Fibroblast of the conjunctiva (primary cell): ENCODE measurements at places on chromosomes 1 and 21.

- DNase-seq: no peak
Measured at GRCh38 chr1:228358039-228358763, 48.4 kb downstream of the TRIM11 start.

DNA sequence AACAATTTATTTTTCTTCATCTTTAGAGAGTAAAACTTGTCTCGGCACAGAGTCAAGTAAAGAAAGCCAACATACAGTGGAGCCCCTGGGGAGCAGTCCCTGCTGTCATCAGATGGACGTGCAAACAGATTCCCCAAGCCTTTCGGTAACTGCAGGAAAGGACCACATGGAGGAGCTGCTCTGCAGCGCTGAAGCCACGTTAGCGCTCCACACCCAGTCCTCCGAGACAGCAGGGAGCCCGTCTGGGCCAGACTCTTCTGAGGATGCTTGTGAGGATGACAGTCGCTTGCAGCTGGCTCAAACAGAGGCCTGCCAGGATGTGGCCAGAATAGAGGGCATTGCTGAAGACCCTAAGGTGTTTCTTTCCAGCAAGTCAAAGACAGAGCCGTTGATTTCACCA is 77.1 kb upstream of the SCCPDH start:
- DNase-seq: peak; percentile 53

DNA sequence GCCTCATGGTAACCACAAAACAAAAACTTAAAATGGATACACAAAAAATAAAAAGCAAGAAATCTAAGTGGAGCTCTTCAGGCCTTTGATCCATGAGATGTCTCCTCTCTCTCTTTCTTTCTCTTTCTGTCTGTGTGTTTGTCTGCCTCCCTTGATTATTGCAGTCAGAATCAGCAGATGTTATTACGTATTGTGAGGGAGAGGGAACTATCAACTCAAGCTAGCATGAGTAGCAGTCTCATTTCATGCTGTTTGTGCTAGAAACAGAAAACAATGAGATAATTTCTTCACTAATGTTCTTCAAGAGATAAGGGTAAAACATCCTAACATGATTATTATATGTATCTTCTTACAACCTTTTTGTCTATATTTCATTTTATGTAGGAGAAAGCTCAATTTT is 103.7 kb upstream of the PDC start:
- no peak for DNase-seq

GRCh38 chr21:34177919-34178567 is 104.7 kb downstream of the MRPS6 start:
- DNase-seq: no peak

- no peak for DNase-seq
Measured at GRCh38 chr21:26443867-26444266, 129.2 kb downstream of the CYYR1 start.

- no peak for DNase-seq
Measured at GRCh38 chr1:168092566-168093355, 44.0 kb downstream of the GPR161 start.

GRCh38 chr1:25831569-25832196 is 11.9 kb downstream of the MTFR1L start:
- no peak for DNase-seq

- DNase-seq: no peak
Measured at GRCh38 chr1:26027716-26028489, 6.3 kb downstream of the EXTL1 start.

- DNase-seq: peak; percentile 34
Measured at GRCh38 chr1:170402476-170403311, 129.3 kb upstream of the GORAB start.

DNA sequence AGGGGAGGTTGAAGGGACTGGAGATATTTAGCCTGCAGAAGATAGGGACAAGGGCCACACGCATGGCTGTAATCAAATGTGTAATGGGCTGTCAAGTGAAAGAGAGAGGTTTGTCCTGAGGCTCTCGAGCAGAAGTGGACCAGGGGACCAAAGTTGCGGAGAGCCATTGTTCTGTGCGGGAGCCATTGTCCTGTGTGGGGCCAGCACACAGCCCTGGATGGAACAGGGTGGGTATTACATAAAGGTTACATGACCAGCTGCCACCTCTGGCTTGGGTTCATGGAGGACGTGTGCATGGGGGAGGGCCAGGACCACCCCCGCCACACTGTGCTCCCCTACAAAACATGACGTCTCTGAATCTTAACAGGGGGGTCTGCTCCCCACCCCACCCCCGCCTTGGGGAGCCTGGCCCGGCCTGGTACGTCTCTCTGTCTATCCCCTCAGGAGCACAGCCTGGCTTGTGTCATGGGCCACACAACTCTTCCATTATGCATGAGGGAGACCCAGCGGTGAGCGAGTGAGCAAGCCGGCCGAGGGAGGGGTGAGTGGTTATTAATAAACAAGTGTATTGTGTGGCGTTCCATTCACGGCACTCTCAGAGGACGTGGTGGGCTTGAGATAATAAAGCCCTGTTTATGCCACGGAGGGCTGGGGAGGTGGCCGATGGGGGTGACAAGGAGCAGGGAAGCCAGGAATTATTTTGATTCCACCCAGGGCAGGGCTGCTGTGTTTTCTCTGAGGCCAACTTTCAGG is at the start of gene NFASC:
TSS of gene NFASC (plus strand) at position 703 of the 753 bp plus-strand sequence. CDS start 73,454 bp downstream, outside the sequence.
- no peak for DNase-seq

DNA sequence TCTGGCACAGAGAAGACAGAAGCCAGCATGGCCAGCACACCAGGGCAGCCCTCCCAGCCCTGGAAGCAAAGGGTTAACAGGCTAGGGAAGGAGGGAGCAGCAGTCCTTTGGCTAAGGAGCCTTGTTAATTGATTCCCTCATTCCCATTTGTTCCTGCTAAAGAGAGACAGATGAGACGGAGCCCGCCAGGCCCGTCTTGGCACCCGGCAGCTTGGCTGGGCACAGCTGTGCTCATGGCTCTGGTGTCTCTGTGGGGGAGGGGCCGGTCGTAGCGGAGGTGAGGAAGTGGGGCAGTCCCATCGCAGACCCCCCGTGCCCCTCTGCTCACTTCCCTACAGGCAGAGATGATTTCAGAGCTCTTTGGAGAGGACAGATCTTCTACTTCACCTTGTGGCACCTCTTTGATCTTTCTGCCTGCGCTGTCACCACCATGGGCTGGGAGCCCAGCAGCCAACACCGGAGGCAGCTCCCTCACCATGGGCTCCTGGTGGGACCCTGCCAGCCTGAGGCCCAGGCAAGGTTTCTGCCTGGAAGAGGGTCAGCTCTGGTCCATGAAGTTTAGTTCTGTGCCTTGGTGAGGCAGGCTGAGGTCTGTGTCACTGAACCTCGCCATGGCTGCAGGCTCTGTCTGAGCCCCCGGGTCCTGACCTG is 38.0 kb downstream of the FOXO6 start:
- DNase-seq: no peak

- DNase-seq: no peak
Measured at GRCh38 chr1:96372881-96373280, 348.7 kb upstream of the PTBP2 start.

DNA sequence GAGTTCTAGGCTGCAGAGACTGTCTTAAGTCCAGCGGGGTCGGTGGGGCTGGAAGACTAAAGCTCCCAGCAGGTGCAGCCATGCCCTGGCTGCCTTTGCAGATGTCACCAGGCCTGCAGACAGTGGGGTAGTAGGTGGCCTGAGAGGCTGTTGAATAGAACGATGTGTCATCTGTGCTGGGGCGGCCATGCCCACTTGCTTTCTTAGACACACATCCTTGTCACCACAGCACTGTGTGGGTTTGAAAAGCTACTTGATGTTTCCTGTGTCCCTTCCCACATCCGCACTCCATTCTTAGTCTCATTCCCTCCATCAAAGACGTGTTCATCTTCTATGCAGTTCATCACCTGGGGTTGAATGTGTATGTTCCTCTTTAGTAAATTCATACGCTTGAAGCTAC is 184.5 kb upstream of the TMEM51 start:
- DNase-seq: no peak

GRCh38 chr1:25392841-25393240 is 27.8 kb downstream of the RHCE start:
- DNase-seq: no peak

DNA sequence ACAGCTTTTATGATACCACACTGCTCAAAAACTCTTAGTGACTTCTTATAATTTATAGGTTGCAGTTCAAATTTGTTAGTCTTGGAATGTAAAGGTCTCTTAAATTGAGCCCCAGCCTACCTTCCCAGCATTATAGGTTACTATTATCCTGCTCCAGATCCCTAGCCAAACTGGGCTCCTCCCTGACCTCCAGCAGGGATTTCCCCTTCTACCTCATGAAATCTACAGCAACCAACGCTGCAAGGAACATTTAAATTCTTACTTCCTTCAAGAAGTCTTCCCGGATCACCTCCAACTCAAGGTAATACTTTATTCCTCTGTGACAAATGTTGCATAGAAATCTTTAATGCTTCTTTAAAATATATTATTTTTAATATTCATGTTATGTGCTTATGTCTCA is 255.1 kb upstream of the C1orf105 start:
- DNase-seq: no peak

GRCh38 chr1:219433001-219433400 is 179.9 kb downstream of the ZC3H11B start:
- no peak for DNase-seq

DNA sequence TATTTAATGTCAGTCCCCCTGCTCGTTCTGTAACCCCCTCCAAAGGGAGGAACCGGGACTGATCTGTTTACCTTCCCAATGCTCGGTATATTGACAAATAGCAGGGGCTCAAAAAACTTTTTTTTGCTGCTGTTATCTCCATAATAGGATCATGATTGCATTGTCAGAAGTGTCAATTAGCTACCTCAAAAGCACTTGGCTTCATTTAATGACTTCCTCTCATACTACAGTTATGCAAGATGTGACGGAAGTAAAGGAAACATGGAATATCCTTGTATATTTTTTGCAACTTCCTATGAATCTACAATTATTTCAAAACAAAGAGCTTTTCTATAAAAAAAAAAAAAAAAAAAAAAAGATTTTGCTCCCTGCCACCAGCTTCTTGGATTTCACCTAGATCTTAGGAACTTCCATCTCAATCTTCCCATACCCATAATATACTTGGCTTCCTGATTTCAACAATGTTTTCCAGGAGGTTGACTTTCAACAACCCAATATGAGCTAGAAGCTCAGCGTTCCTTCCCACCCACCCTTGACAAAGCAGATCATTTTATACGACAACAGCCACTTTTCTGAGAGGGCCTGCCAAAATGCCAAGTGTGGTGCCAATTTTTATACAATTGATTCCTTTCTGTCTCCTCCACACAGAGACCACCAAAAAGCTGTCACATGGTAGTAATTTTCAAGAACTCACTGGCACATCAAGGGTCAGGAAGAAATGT is 71.7 kb downstream of the SETD4 start:
- no peak for DNase-seq

GRCh38 chr1:10905841-10906655 is 106.4 kb upstream of the TARDBP start:
- no peak for DNase-seq

DNA sequence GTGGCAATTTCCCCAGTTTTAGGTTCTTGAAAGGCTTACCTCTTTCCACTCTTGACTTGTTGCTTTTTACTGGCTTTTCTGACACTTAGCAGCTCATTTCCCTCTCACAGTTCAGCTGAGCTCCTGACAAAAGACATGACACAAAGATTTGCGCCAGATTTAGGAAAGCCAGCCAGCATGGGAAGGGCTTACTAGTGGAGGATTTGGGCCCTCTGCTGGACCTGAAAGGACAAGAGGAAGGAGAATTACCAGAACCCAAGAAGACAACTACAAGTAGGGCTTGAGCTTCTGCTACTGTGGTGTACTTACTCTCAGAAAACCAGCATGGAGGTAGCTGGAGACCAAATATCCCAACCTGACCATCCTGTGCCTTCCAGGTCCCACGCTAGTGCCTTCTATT is 784.5 kb downstream of the BRINP3 start:
- no peak for DNase-seq

- no peak for DNase-seq
Measured at GRCh38 chr1:32759521-32759981, 57.0 kb upstream of the SYNC start.

GRCh38 chr1:2176615-2177014 is 18.0 kb downstream of the FAAP20 start:
- DNase-seq: no peak

DNA sequence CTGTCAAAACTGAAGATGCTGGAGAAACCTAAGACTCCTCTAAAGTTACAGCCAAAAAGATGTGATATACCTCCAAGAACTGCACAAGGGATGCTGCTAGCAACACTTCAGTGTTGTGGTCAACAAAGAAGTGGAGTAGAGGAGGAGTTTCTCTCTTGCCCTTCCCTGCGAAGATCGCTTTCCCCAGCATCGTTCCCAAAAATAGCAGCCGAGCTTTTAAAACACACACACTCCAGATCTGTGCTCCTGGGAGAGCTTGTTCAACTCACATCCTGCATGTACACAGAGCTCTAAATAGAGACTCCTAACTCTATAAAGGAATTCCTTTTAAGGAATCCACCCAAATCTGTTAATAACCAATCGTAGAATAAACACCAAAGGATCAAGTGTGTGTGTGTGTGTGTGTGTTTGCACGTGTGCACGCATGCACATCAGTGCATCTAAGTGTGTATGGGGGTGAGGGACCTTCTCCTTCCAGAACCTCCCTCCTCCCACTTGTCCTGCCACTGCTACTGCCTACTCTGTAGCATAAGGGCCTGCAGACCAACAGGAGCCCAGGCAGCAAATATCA is 58.5 kb downstream of the PSMG1 start:
- DNase-seq: no peak

DNA sequence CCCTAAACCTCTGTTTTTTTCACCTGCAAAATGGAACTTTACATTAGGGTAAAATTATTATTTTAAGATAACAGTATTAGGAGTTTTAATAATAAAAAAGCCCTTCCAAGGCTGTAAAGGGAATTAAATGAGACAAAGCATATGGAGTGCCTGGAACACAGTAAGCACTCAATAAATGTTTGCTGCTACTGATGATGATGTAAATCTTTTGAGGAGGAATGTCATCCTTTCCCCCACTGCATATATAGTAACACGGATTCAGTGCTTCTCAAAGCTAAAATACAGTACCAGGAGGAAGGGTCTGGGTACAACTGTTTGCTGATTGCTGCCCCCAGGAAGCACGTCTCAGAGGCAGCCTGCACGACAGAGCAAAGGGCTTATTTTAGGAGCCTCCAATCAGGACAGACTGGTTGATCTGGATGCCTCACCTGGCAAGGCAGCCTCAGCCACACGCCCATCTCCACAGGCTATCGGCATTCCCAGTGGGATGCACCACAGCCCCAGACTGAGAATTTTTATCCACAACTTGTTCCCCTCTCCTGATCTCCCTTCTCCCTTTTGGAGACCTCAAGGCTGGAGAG is 64.4 kb downstream of the GADD45A start:
- no peak for DNase-seq

GRCh38 chr1:228062812-228063211 is 19.7 kb upstream of the ARF1 start:
- no peak for DNase-seq

DNA sequence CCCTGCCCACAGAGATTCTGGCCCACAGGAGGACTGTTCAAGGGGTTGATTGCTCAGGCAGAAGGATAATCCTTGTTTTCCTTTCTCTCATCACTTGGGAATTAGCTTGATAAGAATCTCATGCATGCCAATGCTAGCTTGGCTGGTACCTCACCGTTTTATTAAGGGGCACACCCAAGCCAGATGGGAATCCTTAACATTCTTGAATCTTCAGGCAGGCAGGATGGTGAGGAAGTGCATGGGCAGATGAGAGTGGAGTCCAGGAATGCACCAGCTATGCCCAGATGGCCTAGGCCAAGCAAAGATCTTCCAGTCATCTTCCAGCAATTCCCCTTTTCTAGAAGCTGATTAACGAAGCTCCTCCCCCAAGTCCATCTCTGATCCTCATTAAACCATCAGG is 4.1 kb upstream of the LCE7A start:
- DNase-seq: no peak
